Subcutaneous preadipocyte (primary cell): ENCODE measurements at places on chromosomes 1 and 21. TPM values are rescaled to one million over a fixed set of nuclear protein-coding genes. Genes with fewer than 3 reads are reported as not detected.

CELA2B gene
- total RNA-seq = not detected in 2 replicates

AMY1B gene
- total RNA-seq = not detected in 2 replicates

RGS13 gene
- under 0.01 TPM in 1 of 2 replicates, not detected in the other for total RNA-seq

HPCAL4 gene
- not detected in 2 replicates for total RNA-seq
